ENCODE measurements at places on chromosomes 4 and X.

- no peak for DNase-seq
Measured at GRCh38 chr4:119266153-119266552, 53.6 kb downstream of the USP53 start.

- no peak for DNase-seq
Measured at GRCh38 chrX:20352935-20353336, 86.2 kb upstream of the RPS6KA3 start.

DNA sequence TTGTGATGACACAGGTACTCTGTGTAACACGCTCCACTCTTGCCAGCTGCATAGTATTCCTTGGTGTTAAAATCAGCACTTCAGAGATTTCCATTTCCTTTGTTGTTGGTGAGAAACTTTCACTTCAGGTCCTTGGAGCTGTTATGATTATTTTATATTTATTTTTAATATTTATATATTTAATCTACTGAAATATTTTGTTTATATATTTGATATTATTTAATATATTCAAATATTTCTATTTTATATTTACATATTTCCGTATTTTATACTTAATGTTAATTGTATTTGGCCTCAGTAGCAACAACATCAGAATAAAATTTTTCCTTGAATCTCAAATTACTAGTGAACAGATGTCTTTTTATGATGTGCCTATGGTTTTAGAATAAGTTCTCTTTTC lies 225.3 kb downstream of the MAGEB17 start:
- DNase-seq = no peak

- DNase-seq = no peak
Measured at GRCh38 chrX:150958177-150958576, 25.0 kb upstream of the HMGB3 start.

- no peak for DNase-seq
Measured at GRCh38 chrX:116031331-116031730, 139.2 kb upstream of the AGTR2 start.

DNA sequence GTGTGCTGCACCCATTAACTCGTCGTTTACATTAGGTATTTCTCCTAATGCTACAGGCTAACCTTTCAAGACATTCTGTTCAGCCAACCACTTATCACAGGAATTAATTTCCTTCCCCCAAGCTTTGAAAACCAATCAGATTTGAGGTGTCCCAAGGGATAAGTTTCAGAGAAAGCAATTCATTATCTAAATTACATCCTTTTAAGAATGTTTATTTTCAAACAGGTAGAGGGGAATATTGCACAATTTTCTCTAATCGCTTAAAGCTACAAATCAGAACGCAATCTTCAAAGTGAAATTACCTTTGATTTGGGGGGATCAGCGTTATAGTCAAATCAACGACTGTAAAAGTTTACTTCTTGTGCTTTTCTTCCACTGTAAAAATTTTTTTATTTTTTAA lies 1.6 kb downstream of the CLOCK start:
- no peak for DNase-seq

- DNase-seq = no peak
Measured at GRCh38 chr4:150826306-150826705, 188.8 kb downstream of the LRBA start.

DNA sequence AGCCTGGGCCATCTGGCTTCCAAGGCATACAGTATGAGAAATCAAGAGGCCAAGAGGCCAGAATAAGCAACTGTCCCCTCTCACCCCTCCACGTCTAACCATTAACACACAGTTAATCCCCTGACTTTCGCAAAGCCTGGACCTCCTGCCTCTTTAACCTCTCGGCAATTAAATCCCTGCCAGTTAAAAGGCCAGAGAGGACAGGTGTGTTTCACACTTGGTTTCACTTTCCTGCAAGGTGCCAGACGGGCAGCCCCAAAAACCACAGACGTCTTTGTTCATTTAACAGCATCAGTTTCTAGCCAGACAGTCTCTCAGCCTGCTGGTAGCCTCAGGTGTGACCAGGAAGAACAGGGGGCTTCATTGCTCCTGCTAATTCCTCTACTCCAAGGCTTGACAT lies 91.1 kb upstream of the KIT start:
- peak; percentile 68 for DNase-seq

- DNase-seq = no peak
Measured at GRCh38 chr4:108081256-108081655, 87.5 kb downstream of the LEF1 start.

DNA sequence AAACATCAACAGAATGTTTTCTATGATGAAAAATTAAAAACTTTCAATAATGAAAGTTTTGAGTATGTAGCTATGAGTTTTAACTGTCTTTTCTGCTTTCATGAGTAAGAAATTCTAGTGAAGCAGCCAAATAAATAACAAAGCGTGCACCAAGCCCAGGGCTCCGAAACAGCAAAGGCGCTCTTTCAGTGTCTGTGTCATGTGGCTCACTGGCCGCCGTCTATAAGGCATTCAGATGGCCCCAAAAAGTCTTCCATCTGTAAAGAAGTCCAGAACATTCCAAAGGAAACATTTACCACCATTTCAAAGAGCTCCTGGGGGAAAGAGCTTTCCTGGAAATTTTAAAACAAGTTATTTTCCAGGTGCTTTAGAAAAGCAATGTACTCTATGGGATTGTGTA lies 139.9 kb downstream of the AFAP1 start:
- no peak for DNase-seq

DNA sequence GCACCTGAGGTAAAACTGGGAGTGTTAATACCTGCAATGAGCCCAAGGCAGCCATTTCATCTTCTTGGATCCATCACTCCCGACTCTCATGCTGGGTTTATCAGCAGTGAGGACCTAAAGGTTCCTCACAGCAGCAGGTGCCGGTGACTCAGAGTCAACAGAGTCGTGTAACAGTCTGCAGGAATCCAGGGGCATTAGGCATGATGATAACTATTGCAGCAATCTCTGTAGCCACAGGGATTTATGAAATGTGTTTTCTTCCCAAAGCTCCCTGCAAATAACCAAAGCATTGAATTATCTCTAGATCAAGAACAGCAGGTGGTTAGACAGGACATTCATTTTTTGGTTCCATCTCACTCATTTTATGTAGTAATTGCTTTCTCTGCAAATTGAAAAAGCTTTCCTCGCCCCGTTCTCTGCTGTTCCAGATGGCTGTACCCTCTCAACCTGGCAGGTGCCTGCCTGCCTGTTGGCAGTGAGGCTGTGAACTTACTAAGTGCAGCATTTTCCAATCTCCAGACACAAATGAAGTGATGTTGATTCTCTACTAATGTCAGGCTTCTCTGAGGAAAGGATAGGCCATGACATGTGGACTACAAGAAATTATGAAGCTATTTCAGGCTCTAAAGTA lies 48.1 kb upstream of the TSPAN7 start:
- DNase-seq = no peak

DNA sequence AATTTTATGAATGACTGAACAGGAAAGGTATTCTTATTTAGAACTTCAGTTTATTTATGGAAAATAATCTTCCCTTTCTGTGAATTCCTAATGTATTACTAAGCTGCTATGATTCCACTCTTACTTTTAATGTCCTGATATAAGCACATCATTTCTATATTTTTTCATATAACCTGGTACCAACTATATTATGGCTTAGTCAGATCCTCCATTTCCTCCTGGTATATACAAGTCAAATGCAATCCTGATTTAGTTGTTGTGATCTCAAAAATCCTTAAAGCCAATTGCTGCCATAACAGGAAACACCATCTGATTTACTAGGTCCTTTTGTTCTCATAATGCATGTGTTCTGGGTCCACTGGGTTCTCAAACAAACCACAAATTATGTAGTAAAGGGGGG lies 26.8 kb downstream of the TRMT2B start:
- DNase-seq = no peak

DNA sequence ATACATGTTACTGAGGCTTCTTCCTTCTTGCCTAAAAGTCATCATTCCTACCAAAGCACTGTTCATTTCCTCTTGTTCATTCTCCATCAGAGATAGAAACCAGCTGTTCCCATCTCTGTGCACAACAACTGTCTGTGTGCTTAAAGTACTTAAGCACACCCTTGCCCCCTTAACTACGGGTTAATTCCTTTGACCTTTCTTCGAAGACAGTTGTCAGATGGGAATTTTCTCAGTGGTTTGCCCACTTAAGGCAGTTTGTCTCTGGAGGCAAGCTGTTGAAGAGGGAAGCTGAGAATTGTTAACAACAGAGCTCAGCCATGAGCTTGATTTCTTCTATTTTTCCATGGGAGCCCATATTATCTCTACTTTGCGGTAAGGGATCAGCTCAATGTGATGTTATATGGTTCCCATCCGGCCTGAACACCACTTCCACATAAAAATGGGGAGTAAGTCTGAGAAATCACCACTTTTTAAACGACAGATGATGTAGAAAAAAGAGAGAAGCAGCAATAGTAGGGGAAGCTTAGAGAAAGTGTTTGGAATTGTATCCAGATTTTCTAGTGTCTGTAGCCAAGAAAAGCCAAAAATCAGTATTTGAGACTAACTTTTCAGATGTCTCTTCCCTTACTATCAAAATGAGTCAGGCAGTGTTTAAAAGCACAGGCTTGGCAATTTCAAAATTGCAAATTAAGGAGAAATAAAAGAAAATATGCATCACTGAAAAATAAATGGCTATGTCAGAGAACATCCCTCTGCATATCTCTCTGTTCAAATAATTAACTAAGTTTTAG lies 194.4 kb downstream of the SLIT2 start:
- peak; percentile 50 for DNase-seq

DNA sequence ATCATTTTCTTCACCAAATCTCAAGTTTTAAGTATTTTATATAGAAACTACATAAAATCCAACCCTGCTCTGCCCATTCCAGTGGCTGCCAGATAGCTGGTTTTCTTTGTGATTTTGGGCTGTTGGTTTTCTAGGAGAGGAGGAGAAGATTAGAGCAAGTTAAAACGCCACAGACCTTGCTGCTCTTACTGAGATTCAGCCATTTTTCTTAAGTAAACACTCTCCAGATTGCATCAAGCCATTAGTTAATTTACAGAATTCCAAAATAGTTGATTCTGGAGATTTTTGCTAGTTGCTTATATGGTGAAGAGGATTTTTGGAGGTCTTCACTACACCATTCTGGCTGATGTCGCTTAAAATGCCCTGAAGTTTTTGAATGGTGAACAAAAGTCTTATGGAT lies 366.2 kb downstream of the MAPK10 start:
- no peak for DNase-seq

GRCh38 chr4:126512979-126513378 lies 1119.8 kb upstream of the INTU start:
- no peak for DNase-seq

- no peak for DNase-seq
Measured at GRCh38 chrX:130343411-130343810, 3.7 kb downstream of the SLC25A14 start.

DNA sequence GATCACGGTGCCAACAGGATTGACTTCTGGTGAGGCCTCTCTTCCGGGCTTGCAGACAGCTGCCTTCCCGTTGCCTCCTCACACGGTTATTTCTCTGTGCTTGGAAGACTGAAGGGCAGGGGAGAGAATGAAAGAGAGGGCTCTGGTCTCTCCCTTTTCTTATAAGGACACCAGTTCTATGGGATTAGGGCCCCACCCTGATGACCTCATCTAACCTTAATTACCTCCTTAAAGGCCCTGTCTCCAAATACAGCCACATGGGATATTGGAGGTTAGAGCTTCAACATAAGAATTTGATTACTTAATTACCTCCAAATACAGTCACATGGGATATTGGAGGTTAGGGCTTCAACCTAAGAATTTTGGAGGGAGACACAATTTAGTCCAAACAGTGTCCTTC lies 46.5 kb downstream of the EVC start:
- no peak for DNase-seq

DNA sequence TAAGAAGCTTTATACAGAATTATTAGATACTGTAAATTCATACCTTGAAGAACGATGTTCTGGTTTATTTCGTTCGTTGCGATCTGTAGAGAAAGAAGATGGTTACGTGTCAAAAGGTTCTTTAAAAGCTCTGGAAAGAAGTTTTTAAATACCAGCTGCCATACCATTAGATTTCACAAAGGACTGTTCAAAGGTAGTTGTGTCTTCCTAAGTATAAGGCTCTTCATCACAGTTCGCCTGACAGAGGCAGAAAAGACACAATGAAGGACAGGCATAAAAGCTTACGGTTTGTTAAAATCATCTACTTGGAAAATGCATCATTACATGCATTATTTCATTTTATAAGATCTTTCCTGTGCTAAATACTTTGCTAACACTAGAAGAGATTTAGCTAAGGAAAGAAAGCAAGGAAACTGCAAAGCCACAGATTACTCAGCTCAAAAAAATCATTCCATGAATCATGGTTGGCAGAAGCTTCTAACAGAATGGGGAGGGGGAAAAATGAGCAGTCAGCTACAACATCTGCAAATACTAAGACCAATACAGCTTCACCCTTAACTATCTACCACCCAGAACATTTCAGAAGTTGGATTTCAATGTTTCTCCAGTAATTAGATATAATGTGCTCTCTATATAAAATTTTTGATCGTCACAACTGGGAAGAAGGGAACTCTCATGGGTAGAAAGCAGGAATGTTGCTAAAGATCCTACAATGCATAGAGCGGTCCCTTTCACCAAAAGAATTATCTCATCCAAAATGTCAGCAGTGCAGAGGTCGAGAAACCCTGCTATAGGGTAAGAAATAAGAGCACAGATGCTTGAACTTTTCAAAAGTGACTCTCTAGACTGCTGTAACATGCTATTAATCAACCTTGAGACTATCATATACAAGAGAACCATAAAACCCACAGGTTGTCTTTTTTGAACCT lies 50.7 kb upstream of the PRSS48 start:
- no peak for DNase-seq

DNA sequence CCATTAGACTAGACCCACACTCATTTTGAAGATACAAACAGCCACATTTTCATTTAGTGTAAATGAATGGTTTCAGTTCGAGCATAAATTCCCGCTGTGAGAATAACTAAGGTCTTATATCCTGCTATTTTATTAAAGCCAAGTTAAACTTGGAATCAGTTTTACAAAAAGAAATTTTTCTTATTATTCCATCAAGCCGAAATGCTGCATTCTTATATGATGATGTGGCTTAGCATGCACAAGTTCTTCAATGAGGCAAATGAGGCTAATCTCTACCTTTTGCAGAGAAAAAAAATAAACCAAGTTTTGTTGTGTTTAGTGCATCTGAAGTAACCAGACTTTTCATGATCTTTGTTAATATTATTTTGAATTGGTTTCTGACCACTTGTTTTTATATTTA lies 953.9 kb upstream of the PCDH10 start:
- no peak for DNase-seq

DNA sequence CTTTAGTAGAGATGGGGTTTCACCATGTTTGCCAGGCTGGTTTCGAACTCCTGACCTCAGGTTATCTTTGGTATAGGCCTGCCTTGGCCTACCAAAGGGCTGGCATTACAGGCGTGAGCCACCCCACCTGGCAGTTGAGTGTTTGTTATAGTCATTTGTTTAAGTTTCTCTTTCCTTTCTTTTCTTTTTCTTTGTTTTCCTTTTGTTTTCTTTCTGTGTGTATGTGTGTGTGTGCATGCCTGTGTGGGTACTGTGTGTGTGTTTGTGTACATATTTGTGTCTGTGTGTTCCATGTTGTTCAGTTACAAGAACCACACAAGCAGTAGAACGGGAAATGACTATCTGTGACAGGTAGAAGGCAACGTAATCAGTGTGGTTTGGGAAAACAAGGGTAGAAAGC lies 624.9 kb downstream of the FSTL5 start:
- DNase-seq = no peak
